ENCODE measurements at places on chromosomes 13 and 19. TPM values are rescaled to one million over a fixed set of nuclear protein-coding genes. Genes with fewer than 3 reads are reported as not detected.

Gene ZNF460
- total RNA-seq, result 45.1 TPM

Gene KLK15
- not detected for total RNA-seq

Gene TMEM86B
- 11.7 TPM for total RNA-seq

Gene ZNF536
- not detected for total RNA-seq

Gene MAG
- total RNA-seq, result 0.14 TPM

Gene UTP14C
- 11.8 TPM for total RNA-seq

Gene SYT5
- total RNA-seq, result not detected

Gene ZNF66
- 11.0 TPM for total RNA-seq

Gene SIGLEC8
- total RNA-seq, result not detected

Gene FZR1
- total RNA-seq, result 71.1 TPM

Gene KCNRG
- 0.36 TPM for total RNA-seq

Gene CCL25
- 4.5 TPM for total RNA-seq

Gene KLF16
- 23.4 TPM for total RNA-seq

Gene TEX26
- total RNA-seq, result not detected

Gene ADPRHL1
- total RNA-seq, result 0.60 TPM

Gene CACNA1A
- total RNA-seq, result 1.2 TPM

Gene ZNF888
- 6.5 TPM for total RNA-seq

Gene ATP7B
- total RNA-seq, result 0.71 TPM

Gene MED16
- total RNA-seq, result 64.3 TPM

Gene PTGIR
- 13.9 TPM for total RNA-seq

Gene ZNF99
- total RNA-seq, result not detected
